Suprapubic skin (tissue), 4 donors: ENCODE measurements at places on chromosomes 16 and 17.

GRCh38 chr16:21156767-21157467 lies 1.6 kb upstream of the LDAF1 start:
- H3K4me3 ChIP-seq, result no peak overlapping the region
- peaks cover 39% of the 10 kb centered on the region for H3K4me1 ChIP-seq
- no peak overlapping the region for H3K27ac ChIP-seq
- DNase-seq, result no peak
- H3K36me3 ChIP-seq, result peaks cover 7% of the 10 kb centered on the region

- H3K36me3 ChIP-seq, result peaks cover 14% of the 10 kb centered on the region
- peaks cover 32% of the 10 kb centered on the region for H3K4me1 ChIP-seq
- H3K4me3 ChIP-seq, result no peak overlapping the region
- no peak for DNase-seq
Observed at GRCh38 chr16:27229891-27230470, 26.7 kb downstream of the KDM8 start.

GRCh38 chr17:35103271-35103670 lies 16.4 kb downstream of the RAD51D start:
- no peaks in the 10 kb centered on the region for H3K27me3 ChIP-seq
- H3K4me3 ChIP-seq, result no peak overlapping the region
- H3K27ac ChIP-seq, result no peak overlapping the region
- no peaks in the 10 kb centered on the region for H3K4me1 ChIP-seq

- DNase-seq, result no peak
- H3K4me1 ChIP-seq, result peaks cover 75% of the 10 kb centered on the region
- H3K36me3 ChIP-seq, result no peaks in the 10 kb centered on the region
- H3K4me3 ChIP-seq, result peak overlapping the region; percentile 84
- H3K27ac ChIP-seq, result peak overlapping the region; percentile 91
- no peaks in the 10 kb centered on the region for H3K27me3 ChIP-seq
Observed at GRCh38 chr16:592518-593306, 2.8 kb downstream of the RAB40C start.

- H3K27me3 ChIP-seq, result no peaks in the 10 kb centered on the region
- no peaks in the 10 kb centered on the region for H3K4me1 ChIP-seq
- H3K36me3 ChIP-seq, result peaks cover 18% of the 10 kb centered on the region
- DNase-seq, result no peak
Observed at GRCh38 chr16:46914556-46915201, 30.5 kb downstream of the GPT2 start.

DNA sequence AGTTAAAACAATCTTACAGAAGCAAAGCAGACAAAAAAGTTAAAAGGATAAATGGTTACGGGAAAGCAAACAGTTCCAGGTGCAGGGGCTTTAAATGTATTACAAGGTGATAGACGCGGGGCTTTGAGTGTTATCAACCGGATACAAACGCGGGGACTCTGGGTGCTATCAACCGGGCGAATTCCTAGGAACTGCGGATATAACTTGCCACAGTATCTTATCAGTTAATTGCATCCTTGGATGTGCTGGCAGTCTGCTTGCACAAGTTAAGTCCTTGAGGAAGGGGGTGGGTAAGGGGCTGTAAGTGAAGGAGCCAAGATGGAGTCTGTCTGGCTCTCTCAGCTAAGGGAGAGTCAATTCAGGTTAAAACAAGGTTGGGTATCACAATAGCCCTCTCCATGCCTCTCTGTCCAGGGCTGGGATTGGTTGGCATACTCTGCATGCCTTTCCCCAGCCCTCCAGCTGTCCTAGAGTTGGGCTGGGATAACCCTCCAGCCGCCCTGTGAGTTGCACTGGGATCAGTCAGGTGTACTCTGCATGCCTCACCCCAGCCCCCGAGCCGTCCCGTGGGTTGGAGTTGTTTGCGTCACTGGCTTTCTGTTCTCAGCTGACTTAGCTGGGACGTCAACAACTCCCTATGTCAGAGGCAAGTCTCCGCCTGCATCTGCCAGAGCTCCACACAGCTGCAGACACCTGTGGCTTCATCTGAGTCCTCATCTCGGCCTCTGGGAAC lies 40.9 kb downstream of the TMEM235 start:
- peaks cover 16% of the 10 kb centered on the region for H3K4me1 ChIP-seq
- no peak for DNase-seq
- no peak overlapping the region for H3K27ac ChIP-seq
- H3K36me3 ChIP-seq, result no peaks in the 10 kb centered on the region
